ENCODE measurements at places on chromosomes 6 and 20.

- no peak for DNase-seq
These were observed 757 bp upstream of the R3HDML start for GRCh38 chr20:44336086-44336485.

DNA sequence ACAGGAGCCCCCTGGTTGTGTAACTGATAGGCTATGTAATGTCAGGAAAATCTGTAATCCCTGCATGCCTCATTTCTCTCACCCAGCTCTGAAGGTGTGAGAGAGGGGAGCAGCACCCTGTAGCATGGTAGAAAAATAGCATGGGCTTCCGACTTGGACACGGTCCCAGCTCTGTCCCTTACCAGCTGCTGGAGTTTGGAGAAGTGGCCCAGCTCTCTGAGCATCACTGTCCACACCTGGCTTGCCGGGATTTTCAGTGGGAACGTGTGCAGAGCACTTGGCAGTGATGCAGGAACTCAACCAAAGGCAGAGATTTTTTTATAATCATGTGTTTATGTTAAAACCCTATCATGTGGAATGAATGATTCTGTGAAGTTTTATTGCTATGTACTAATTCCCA is 34.6 kb downstream of the STK35 start:
- no peak for DNase-seq

GRCh38 chr20:62829231-62830230 is 12.7 kb downstream of the COL9A3 start:
- no peak for DNase-seq

DNA sequence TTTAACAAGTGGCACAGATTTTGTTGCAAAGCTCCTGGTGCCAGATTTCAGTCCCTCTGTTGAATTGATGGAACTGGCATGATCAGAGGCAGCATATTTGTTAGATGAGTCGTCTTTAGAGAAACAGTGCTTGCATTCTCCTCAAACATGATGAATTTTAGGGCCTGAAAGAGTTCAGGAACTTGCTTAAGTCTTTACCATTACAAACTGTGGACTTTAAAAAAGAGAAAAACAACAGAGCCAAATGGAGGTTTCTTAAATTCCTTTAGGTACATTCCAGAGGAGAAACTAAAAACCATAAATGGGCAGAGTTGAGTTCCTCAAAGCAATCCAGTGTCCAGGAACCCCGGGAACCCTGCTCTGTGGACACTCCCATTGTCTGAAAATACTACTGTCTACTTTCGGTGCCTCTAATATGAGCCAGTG is 2.5 kb downstream of the GTF2H5 start:
- DNase-seq = peak; percentile 14

GRCh38 chr20:54041336-54041735 is 29.1 kb downstream of the BCAS1 start:
- no peak for DNase-seq

- peak; percentile 98 for DNase-seq
These were observed 59.9 kb downstream of the SULF2 start for GRCh38 chr20:47725248-47725973.

DNA sequence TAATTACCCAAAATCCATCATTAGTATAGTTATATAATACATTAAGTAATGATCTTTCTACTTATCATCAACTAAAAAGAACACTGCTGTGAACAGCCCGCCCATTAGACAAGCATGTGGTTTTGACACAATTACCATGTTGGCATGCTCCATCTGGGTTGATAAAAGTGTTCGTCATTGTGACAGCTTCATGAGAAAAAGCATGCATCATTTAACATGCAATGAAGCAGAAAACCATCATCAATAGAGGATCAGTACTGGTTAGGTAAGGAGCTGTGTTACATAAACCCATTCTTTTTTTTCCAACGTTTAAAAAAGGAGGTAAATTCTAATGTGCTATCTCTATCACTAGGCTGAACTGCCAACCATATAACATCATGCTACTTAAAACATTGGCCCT is 101.9 kb downstream of the EPB41L2 start:
- DNase-seq = no peak

- DNase-seq = no peak
These were observed 38.4 kb downstream of the CDK5RAP1 start for GRCh38 chr20:33362898-33363297.

DNA sequence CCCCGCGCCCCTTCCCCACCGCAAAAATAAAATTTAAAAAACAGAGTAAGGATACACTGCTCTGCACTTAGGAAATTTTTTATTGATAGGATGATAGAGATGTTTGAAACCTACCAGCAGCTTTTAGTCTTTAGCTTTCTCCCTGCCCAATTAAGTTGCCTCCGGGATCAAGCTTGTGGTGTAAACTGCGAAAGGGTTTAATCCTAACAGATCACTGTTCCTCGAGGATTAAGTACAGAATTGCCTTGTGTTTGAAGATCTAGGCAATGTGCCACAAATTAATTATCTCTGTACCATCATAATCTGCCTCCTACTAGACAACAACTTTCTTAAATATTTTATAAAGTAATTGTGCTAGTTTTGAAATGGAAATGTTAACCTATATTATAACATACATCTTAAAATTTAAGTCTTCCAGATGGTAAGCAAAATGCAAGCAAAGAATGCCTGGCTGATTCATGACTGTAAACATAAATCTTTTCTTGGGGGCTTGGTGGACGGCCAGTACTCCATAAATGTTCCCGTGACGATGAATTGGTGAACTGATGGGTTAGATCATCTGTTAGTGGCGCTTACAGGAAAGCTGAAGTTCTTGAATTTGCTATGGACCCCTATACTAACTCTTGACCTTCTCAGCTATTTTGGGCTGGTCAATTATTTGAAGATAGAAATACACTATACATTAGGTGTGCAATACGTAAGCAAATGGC is 58.0 kb upstream of the ARHGAP18 start:
- peak; percentile 62 for DNase-seq

DNA sequence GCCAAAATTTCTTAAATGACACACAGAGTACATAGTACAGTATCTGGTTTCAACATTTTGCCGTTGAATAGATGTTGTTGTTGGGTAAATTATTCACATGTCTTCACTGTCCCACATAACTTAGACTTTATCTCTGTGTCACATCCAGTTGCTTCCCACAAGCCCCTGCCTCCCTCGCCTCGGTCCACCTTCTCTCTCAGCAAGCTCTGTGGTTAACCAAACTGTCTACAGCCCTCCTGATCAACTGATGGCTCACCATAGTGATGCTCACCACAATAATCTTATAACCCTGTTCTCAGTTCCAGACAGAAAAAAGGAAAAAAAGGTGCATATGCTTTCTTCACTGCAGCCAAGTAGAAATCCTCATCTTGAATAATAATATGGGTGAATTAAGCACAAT is 23.0 kb downstream of the IL17F start:
- no peak for DNase-seq

DNA sequence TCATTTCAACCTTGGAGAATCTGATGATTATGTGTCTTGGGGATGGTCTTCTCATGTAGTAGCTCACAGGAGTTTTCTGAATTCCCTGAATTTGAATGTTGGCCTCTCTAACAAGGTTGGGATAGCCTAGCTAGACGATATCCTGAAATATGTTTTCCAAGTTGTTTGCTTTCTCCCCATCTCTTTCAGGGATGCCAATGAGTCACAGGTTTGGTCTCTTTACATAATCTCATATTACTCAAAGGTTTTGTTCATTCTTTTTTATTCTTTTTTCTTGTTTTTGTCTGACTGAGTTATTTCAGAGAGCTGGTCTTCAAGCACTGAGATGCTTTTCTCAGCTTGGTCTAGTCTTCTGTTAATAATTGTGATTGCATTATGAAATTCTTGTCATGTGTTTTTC is 42.7 kb upstream of the COL9A1 start:
- no peak for DNase-seq

GRCh38 chr6:169173532-169174268 is 79.9 kb downstream of the THBS2 start:
- DNase-seq = no peak

GRCh38 chr20:64223526-64224067 is 32.0 kb upstream of the PCMTD2 start:
- DNase-seq = peak; percentile 69

DNA sequence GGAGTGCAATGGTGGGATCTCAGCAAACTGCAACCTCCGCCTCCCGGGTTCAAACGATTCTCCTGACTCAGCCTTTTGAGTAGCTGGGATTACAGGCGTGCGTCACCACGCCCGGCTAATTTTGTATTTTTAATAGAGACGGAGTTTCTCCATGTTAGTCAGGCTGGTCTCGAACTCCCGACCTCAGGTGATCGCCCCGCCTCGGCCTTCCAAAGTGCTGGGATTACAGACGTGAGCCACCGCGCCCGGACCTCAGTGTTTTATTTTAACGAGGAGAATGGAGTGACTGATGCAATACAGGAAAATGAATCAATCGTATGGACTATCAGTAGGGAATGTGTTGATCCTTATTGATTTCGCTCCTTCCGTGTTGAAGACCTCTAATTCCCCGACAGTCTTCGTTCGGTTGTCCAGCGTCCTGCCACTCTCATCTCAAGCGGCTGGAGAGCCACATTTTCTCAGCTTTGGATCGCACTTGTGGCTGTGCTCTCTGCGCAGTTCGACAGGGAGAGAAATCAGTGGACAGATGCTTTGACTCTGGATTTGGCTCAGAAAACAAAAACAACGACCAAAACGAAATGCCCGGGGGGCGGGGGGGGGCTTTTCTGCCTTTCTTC is 166.2 kb downstream of the TRIM27 start:
- DNase-seq = no peak

DNA sequence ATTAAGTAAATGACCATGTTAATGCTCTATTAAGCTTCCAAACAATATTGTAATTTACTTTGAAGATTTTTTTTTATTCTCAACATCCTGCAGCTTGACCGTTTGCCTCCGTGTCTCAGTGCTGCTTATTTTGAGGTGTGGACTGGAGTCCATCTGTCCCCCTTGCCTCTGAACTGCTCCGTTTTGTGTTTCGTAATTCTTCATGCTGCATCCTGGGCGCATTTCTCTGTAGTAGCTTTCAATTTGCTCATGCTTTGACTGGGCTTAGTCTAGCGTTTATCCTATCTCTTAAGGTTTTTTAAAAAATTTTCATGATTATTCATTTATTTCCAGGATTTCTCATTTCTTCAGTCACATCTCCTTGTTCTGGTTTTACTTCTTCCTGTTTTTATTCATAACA is 37.8 kb downstream of the PTPN1 start:
- no peak for DNase-seq

DNA sequence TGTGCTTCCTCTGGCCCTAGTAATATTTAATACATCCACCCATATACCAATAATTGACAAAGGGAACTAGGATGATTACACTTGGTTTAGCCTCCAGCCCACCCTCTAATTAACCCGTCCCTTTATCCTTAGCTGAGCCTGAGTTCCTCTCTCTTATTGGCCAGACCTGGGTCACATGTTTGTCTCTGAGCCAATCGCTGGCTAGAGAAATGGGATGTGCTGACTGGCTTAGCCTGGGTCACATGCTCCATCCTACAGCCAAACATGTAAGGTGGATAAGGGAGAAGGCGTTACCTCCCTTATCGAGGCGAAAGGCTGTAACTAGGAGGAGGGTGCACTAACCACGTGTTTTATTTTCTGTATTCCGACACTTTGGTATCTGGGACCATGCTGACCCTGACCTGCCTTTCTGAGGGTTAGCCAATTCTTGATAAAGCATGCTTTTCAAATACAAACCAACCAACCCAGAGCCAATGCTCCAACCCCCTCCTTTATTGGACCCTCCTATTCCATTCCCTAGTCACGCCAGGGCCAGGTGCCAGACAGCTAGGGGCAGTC is 262.7 kb downstream of the PREX1 start:
- DNase-seq = no peak

DNA sequence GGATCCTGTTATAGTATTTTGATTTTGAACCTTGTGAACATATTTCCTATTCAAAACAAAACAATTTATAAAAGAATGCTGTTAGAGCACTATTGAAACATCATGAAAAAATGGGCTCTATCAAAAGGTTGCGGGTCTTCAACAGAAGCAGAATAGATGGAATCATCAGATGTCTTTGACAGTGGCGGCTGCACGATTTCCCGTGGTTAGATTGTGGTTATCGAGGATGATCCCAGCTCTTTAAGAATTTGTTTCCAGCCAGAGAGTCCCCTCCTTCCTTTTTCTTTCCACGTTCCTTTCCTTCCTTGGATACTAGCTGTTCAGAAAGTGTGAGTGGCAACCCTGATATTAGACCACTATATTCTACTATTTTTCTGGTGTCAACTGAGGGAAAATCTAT is 163.4 kb downstream of the FARS2 start:
- peak; percentile 6 for DNase-seq

DNA sequence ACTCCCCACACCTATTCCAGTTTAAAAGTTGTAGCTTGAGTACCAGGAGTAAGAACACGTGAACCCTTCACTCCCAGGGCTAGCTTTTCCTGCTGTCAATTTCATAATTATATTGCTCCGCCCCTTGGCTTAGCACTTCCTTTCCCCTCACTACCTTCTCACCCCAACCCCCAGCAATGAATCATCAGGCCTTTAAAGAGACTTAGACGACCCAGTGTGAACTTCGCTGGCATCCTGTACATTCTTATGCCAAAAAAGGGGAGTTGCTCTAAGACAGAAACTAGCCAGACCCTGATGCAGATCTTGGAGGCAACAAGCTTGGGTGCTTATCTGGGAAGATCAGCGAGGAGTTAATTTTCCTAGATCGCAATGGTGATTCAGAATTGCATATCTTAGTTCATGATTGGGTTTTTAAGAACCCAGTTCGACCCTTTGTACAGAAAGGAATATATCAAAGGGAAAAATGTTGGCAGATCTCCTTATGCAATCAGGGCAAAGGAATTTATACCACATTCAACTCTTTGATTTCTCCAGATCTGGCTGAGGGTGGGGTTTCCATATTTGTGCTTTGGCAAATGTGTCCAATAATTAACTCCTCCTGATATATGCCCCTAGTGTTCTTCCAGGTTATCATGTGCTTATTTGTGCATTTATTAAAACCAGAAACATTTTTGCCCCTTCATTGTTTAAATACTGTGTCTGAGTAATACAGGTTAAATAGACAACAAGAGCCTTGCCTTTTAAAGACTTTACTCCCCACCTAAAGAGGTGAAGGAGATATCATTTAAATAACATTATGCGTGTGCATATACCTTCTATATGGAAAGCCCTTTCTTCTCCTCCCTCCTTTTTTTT is 8.1 kb upstream of the ATXN1 start:
- DNase-seq = no peak

GRCh38 chr6:39947611-39948068 is 13.4 kb upstream of the MOCS1 start:
- DNase-seq = no peak

- peak; percentile 12 for DNase-seq
These were observed 4.1 kb downstream of the SLC22A7 start for GRCh38 chr6:43302126-43302525.

GRCh38 chr6:111524735-111525134 is 41.7 kb upstream of the REV3L start:
- no peak for DNase-seq

GRCh38 chr6:124099520-124099919 is 295.9 kb downstream of the NKAIN2 start:
- no peak for DNase-seq

- no peak for DNase-seq
These were observed 6.0 kb downstream of the C6orf141 start for GRCh38 chr6:49556429-49556837.

DNA sequence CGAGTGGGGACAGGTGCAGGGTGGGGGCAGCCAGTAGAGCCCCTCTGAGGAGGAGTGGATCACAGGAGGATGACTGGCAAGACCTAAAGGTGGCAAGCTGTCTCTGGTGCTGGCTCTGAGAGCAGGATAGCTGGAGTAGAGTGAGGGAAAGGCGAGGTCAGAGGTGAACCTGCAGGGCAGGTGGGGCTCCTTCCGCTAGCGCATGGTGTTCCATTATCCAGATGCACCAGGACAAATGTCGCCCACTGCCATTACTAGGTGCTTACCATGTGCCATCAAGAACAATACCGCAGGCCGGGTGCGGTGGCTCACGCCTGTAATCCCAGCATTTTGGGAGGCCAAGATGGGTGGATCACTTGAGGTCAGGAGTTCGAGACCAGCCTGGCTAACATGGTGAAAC is 18.3 kb upstream of the FAM110A start:
- DNase-seq = no peak

All from SJCRH30 (cell line).